ENCODE measurements at places on chromosomes 1 and 21.

GRCh38 chr1:116889380-116889779 lies 20.3 kb upstream of the PTGFRN start:
- H3K4me3 ChIP-seq: no peak overlapping the region
- peaks cover 5% of the 10 kb centered on the region for H3K27me3 ChIP-seq
- no peaks in the 10 kb centered on the region for H3K4me1 ChIP-seq
- H3K27ac ChIP-seq: no peak overlapping the region
- no peaks in the 10 kb centered on the region for H3K36me3 ChIP-seq

DNA sequence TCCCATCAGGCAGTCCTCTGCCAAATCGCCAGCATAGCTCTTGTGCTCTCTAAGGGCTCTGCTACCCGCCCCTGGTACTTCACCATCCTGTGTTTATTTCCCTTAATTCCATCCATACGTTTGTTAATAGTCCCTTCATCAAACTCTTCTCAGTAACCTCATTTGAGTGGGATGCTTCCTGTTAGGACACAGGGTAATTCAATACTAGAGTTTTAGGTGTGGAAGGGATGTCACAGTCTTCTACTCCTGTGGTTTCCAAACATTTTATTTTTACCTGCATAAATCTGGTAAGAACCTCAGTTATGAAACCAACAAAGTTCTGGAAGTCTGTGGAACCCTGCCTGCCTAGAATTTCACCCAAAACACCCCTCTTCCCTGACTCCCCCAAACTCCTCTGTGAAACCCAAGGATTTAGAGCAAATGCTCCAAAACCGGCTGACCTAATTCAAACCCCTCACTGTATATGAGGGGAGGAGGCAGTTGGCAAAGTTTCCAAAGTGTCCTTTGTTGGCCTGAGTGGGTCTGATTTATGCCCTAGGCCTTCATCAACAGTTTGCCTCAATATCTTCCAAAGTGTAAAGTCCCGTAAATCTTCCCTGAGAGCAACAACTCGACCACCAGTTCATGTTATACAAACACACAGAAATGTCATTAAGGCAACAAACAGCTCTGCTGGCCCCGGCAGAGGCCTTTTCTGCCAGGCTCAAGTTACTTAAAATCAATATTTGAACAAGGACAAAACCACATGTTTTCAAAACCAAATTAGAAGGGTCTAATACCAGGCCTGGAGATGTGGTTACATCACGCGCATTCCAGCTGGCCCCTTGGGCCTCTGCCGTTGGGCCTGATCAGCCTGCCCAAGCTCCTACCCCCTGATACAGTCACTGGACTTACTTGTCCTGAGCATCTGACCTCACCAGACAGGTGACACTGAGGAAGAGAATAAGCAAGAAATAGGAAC lies 82.4 kb upstream of the FGGY start:
- H3K36me3 ChIP-seq: no peaks in the 10 kb centered on the region
- no peak overlapping the region for H3K4me3 ChIP-seq
- H3K4me1 ChIP-seq: no peaks in the 10 kb centered on the region
- no peak for DNase-seq
- H3K27ac ChIP-seq: no peak overlapping the region

GRCh38 chr1:35603468-35603867 lies 30.4 kb downstream of the TFAP2E start:
- no peak for DNase-seq
- H3K36me3 ChIP-seq: peaks cover 41% of the 10 kb centered on the region
- H3K4me3 ChIP-seq: no peak overlapping the region
- H3K27me3 ChIP-seq: no peaks in the 10 kb centered on the region
- H3K4me1 ChIP-seq: no peaks in the 10 kb centered on the region

- H3K27me3 ChIP-seq: peaks cover 8% of the 10 kb centered on the region
- no peaks in the 10 kb centered on the region for H3K4me1 ChIP-seq
- H3K36me3 ChIP-seq: no peaks in the 10 kb centered on the region
- no peak overlapping the region for H3K4me3 ChIP-seq
These were observed 169.7 kb upstream of the UBE2U start for GRCh38 chr1:64033667-64034220.
